ENCODE measurements at places on chromosomes 4 and X.

DNA sequence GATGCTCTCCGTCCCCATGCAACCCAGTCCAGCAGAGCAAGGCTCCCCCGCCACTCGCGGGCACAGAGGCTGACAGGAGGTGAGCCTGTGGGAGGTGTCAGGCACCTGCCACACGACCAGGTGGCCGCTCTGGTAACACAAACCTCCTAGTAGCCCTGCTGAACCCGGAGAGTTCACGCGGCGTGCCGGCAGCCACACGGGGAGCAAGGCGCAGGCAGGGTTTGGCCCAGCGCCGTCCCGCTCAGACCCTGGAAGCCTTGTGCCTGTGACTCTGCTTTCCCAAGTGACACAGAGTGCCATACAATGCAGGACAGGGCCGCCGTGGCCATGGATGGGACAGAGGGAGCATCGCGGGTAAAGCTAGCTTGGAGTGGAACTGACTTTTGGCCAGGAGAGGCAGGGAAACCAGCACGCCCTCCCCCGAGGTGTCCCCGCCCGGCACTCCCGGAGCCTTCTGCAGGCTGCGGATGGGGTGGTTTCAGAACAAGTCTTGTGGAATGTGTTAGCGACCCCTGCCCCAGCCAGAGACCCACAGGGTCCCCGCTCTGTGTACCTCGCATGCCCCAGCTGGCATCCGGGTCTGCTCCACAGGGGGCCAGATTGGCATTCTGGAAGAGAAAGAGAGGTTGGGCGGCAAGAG, 44.7 kb upstream of the AFAP1 start:
- no peak for DNase-seq

DNA sequence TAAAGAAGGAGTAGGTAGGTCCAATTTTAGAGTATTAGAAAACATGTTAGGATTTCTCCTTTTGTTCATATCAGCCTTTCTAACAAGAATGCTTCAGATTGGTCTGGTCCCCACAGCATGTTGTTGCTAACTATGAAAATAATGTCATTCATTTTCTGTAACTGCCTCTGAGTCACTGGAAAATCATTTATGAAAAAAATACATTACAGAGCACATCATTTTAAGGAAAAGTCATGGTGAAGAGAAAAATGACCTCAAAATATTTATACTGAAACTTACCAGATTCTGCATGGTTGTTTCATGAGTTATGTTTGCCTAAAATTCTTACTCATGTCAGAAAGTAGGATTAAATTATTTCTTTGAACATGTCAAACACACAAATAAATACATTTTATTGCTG, 35.2 kb downstream of the DTHD1 start:
- no peak for DNase-seq

GRCh38 chrX:149903889-149904748, 23.1 kb downstream of the MAGEA8 start:
- DNase-seq = no peak

GRCh38 chrX:119071381-119071780, 1.4 kb upstream of the CT47C1 start:
- DNase-seq = no peak

- peak; percentile 41 for DNase-seq
Measured at GRCh38 chrX:143635915-143636314, at the start of gene SLITRK4. TSS of gene SLITRK4 (minus strand) at chrX:143636101. CDS start at chrX:143631108, 4,993 bp downstream.

- DNase-seq = no peak
Measured at GRCh38 chr4:60926624-60927023, 273.5 kb upstream of the ADGRL3 start.

DNA sequence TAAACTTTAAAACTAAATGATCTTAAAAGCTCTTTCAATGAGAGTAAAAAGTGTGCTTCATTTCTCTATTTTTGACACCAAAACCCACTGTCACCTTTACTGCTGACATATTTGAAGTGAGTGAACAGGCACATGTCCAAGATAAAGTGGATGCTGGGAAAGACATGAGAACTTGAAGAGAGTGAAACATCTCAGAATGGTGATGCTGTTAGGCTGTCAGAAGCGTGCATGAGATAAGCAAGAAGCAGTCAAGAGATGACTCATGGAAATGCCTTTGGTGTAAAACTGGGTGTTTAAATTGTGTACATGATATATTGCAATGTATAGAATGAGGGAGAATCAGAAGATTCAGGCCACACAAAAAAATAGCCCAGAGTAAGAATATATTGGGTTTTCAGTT, 21.8 kb upstream of the GBA3 start:
- no peak for DNase-seq

GRCh38 chr4:3387943-3388361, 53.8 kb upstream of the HGFAC start:
- no peak for DNase-seq

GRCh38 chr4:99529228-99529627, 18.4 kb downstream of the C4orf17 start:
- DNase-seq = no peak

DNA sequence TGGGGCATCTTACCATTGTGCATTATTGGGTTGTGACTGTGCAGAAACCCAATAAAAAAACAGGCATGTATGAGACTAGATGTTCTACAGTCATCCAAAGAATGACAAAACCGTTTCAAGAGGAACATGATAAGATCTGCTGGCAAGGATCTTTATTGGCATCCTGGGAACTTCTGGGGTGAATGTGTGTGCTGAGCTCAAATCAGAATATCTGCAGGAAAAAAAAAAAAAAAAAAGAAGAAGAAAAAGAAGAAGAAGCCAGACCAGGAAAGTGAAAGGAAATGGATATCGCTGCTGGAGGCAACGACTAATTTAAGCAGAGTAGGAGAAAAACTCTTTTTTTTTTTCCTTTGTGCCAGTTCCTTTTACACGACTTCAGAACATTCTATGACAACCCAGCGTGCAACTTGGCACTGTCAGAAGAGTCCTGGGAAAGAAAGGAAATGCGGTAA, 484.2 kb upstream of the BOD1L1 start:
- no peak for DNase-seq

DNA sequence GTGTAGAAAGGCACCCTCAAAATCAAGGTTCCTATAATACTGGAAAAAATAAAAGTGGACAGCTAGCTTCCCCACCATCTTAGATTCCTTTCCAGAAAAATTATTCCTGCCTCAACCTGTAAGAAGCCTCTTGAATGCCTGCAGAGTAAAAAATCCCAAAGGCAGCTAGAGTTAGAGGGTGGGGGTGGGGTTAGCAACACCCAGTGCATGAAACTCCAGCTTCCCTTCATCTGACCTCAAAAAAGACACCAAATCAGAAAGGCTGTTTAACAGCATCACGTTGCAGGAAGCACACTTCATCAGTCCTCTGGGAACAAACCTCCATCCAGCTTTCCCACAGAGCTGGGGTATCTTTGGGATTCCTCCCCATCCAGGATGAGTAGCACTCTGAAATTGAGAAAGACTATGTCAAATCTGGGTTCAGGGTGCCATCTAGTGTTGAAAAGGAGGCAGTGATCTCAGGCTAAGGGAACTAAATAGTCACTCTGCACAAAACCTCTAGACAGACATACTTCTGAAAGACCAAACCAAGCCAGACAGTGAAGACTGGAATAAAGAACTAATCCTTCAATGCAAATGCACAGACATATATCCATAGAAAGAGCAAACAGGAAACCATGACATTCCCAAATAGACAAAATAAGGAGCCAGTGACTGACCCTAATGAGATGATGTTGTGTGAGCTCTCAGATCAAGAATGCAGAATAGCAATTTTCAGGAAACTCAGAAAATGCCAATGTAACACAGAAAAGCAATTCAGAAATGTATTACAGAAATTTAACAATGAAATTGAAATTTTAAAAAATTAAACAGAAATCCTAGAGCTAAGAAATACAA, 97.9 kb downstream of the ARHGEF9 start:
- DNase-seq = no peak

DNA sequence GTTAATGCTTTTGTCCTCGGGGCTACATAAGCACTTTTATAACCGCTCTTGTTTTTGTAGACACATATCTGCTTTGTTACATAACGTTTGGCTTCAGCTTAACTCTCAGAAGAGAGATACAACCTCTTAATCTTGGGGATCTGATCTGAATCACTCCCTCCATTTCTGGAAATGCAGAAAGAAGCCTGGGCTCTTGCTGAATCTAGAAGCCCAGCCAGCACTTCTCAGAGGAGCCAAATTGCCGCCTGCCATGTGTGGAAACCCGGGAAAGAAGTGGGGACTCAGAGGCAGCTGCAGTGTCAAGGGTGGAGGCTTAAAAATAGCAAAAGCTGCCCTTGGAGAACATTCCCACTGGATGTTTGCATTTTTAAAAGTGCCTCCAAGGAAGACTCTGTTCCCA, 69.3 kb upstream of the LDB2 start:
- no peak for DNase-seq

DNA sequence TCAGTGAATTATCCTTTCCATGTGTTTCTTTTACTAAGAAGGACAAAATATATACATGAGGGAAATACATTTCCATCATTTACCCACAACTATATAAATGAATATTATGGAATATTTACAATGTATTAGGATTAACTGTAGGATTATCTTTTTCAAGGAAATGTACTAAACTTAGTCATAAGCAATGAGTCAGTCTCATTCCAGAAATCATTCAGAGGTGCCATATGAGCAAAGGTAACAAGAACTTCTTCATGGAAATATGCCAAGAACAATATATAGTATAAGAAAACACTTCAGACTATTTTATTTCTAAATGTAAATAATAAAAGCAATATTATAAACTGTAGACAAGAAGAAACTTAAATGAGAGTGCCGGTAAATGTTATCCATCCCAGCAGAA, 67.1 kb downstream of the USP38 start:
- no peak for DNase-seq

DNA sequence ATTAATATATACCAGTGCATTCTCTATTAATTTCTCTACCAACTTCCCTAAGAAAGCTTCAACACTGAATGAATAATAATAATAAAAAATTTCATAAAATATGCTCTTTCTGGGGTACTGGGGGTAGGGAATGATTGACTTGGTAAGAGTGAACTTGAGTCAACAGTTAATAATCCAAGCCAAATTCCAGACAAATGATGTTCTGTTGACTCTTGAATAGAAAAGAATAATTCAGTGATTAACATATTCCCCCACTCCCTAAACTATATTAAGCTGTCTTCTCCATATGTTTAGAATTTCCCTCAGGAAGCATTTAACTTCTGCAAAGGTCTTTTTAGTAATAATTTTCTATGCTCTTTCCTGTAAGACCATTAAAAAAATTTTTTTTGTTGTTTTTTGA, 12.3 kb downstream of the PGRMC2 start:
- DNase-seq = no peak

DNA sequence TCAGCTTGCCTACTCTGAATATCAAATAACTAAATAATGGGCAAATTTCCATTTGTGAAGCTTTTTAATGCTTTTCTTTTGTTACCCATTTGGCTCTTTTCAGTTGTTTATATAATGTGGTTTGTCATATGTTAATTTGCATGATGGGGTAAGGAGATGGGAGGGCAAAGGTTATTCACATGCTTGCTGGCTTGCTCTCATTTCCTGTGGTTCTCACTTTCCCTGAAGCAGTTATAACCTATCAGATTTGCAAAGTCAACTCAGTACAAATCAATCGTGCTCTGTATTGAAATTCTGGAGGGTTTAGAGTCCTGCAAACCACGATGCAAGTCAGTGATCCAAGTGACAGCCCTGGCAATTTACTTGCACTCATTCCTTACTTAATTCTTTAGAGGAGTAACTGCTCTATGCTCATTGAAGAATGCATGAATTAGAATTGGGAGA, 711.2 kb downstream of the ADGRL3 start:
- DNase-seq = no peak

GRCh38 chr4:107044170-107044569, 8.1 kb upstream of the DKK2 start:
- no peak for DNase-seq
